ENCODE measurements at places on chromosomes 7 and 10.
A peak's percentile ranks its signal among the peaks of the same experiment; 100 is the strongest.

DNA sequence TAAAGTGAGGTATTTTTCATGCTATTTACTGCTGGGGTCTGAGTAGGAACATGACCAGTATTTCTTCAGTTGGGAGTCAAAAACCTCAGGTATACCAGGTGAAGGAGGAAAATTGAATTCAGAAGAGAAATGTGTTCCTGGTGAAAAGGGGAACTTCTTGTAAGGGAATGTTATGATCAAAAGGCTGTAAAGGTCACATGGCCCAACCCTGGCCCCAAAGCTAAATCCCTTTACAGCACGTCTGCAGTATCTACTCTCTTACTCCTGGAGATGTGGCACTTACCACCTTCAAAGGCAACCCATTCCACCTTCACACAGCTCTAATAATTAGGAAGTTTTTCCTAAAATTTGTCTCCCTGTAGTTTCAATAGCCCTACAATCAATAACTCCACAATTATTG is 15.2 kb downstream of the PIK3AP1 start:
- DNase-seq, result no peak

DNA sequence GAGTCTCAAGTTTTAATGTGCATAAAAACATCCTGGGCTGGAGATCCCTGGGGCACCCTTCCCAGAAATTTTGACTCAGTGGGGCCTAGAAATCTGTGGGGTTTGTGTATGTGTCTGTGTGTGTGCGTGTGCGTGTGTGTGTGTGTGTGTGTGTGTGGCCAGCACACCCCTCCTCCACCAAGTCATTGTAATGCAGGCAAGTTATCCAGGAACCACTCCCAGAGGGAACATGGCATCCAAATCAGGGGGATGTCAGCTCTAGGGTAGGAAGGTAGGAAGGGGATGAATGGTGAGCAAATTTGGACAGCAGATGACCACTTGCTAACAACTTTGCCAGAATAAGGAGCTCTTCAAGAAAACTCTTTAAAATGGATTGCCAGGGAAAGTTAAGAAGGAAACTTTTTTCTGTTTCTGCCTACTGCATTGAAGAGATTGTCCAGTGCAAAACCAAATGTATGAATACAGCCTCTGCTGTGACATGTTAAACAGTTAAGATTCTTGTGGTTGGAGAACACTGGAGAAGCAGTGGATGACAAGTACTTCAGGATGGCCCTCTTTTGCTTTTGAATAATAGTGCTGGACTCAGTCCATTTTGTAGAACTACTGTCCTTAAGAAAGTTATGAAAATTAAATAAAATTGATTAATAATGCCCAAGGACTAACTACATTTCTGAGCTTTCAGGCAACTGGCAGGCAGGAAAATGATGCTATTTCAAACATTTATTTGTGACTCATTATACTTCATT is 12.3 kb downstream of the STAMBPL1 start:
- peak; percentile 52 for DNase-seq

GRCh38 chr10:58316874-58317273 is 17.9 kb upstream of the UBE2D1 start:
- DNase-seq, result no peak

DNA sequence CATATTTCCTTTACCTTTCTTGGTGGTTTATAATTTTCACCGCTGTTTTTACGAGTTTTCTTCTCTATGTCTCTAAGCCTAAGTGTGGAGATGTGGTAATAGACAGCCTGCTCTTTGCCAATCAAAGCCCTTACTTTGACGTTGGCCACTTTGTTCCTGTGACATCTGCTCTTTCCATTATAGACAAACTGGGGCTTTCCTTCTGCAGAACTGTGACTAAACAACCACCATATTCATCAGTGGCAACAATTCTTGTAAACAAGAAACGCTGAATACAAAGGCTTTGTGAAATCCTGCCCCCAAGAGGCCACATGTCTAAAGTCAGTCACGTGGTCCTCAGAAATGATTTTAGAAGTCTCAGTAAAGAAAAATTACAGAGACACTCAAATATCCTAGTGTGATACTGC is 59.6 kb upstream of the CAPZA2 start:
- DNase-seq, result peak; percentile 50

DNA sequence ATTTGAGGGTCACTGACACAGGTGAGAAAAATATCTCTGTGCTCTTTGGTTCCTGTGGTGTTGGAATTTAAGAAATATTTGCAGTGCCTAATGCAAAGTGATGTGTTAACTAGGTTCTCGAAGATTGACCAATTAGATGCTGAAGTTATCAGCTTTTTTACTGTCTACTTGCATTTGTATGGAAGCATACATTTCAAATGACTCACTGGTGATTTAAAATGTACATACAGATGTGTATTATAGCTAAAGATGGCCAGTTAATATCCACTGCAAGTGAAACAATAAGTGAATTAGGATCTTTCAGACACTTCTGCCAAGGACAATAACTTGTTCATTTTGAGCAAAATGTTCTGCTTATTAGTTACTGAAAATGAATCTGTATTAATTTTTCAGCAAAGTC is 205.0 kb downstream of the FANK1 start:
- DNase-seq, result no peak

DNA sequence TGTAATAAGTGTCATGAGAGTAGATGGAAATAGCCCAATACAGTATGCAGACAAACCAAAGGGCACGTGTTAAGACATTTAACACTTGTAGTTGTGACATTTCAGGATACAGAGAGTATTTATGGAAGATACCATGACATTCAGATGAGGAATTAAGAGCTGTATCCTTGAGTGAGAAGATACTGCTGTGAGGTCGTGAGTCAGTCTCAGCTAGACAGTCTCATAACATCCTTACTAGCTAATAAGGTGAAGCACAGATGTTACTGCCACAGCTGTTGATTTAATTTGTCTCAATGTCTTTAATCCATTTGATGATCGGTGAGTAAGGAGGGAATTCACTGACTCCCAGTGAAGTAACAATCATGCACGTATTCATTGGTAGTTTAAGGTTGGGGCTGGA is 288.0 kb upstream of the AKR1E2 start:
- no peak for DNase-seq

DNA sequence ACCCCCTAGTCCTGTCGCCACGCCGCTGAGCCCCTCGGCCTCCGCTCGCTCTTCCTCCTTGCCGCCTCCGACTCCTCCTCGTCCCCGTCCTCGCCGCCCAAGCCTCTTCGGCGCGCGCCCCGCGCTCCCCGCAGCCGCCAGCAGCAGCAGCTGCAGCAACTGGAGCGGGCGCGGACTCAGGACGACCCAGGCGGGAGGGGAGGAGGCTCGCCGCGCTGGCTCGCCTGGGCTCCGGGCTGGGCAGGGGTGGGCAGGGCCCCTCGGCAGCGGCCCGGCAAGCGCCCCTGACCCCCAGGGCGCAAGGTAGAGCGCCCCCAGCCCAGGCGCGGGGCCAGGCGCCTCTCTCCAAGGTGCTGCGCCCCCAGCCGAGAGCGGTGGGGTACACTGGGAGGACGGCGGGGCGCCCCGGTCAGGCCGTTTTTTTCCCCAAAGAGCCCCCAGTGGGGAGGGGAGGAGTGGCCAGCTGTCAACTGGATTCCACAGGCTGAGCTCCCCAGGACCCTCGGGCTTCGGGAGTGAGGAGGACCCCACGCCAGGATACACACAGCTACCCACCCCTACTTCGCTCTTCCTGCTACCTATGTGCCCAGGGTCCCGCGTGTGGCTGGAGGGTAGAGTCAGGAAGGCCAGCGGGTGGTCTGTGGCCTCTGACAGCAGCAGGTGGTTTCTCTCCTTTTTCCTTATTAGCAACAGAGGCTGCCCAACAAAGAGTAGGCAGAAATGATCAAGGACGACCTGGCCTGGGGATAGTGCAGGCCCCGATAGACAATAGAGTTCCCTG is 903 bp upstream of the KCNMA1 start:
- DNase-seq, result peak; percentile 77

- no peak for DNase-seq
Observed at GRCh38 chr10:34097682-34098081, 717.4 kb downstream of the PARD3 start.

GRCh38 chr7:73721377-73721817 is 1.9 kb upstream of the STX1A start:
- DNase-seq, result no peak

DNA sequence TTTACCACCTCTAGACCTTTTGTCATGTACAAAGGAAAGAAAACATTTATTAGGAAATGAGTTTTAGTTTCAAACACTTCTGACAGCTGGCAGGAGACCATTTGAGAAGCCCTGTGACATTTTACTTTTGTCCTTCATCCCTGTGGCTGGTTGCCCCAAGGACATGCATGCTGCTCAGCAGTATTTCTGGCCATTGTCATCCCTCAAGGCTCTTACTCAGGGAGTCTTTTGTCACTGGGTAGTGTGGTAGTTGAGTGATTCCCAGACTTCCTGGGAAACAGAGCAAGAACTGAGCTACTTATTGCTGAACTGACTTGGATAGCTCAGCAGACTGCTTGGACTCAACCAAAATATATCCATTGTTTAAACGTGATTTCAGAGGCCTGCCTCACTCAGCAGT is 142.8 kb downstream of the LRRC4 start:
- DNase-seq, result no peak

GRCh38 chr10:44921506-44921905 is 10.4 kb downstream of the TMEM72 start:
- DNase-seq, result no peak

- no peak for DNase-seq
Observed at GRCh38 chr7:108421720-108422331, 34.4 kb downstream of the NRCAM start.

DNA sequence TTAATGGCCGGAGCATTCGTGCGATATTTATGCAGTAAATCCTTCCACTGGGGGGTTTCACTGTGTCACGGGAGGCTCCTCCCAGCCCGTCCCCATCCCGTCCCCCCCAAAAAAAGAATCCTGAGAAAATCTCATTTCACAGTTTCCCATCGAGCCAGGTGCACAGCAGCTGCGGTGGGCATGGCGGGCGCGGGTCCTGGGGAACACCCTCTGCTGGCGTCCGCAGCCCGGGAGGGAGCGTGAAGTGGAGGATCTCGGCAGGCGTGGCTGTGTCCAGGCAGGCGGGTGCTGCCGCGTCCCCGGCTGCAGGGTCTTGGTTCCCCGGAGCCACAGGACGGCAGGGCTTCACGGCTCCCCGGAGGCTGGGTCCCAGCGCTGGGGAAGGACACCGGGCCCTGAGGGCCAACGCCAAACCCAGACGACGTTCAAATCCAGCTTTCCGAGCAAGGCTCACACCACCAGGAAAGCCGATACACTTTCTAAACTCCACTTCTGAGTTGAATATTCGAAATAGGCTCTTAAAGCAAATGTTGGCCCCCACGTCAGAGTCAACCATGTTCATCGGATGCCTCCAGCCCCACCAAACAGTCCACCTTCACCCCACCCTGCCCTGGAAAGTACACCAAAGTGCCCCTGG is 55.7 kb downstream of the PDGFA start:
- DNase-seq, result no peak

- DNase-seq, result peak; percentile 70
Observed at GRCh38 chr10:125661941-125662515, 20.9 kb downstream of the TEX36 start.

DNA sequence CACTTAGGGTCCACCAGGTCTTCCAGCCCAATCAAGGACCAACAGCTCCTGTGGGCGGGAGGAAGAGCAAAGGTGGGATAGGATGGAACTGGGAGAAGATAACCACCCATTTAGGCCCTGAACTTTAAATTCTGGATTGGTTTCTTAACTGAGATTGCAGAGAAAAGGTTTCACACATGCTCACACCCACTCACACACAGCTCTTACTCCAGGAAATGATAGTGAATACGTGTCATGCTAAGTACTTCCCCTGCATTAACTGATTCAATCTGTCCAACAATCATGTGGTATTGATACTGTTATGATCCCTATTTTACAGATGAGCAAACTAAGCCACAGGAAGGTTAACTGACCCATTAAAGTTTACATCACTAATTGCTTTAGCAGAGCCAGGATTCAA is 4.6 kb upstream of the CYP3A4 start:
- DNase-seq, result no peak

All from iPS-NIHi11 (cell line).